ENCODE measurements at places on chromosomes 5 and 9.

DNA sequence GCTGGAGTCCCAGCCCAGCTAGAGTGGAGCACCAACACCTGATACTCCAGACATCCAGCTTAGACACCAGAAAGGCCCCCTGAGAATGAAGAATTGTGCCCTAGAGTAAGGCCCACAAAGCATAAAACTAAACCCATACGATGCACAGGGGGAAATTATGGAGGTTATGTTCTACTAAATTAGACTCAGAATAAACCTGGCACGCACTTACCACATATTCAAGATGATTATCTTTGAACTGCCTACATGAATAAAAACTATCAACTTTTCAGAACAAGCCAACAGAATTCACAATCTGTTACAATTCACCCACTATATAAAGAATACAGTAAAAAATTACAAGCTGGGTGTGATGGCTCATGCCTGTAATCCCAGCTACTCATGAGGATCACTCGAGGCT lies 168.5 kb downstream of the CPLANE1 start:
- no peak for DNase-seq

DNA sequence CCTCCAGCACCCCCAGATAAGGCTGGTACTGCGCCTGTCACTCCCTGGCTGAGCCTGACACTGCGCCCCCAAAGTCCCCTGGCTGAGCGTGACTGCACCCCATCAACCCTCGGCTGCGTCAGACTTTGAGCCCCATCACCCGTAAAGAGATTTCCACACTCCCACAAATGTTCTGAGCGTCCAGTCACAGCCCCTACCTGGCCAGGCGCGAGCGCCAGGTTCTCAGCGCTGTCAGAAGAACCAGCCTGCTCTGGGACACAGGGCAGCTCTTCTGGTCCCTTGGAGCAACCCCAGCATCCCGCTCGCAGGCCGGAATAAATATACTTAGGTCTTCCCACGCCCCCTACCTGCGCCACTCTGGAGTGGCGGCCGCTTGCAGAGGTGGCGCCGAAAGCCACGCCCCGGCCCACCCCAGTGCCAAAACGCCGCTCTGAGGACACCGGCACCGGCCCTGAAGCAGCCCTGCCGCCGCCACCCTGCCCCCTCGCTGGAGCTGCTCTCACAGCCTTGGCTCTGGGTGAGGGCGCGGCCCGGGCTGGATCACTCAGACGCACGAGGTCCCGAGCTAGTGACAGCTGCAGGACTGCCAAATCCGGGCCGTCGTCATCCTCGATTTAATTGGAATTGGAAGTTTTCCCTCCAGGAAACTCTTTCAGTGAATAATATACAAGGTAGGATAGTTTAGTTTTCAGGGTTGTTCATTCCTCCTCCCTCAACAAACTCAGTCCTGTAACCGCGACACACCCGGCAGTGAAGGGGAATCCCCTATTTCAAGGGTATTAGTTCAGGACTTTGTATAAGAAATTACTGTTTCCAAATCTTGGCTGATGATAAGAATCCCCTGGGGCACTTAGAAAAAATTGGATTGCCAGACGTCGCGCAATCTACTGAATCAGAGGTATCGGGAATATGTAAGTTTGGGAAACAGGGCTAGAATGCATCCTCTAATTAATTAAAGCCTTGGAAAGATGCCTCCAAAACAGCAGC lies 1.2 kb upstream of the CEMIP2 start:
- DNase-seq: peak; percentile 83

DNA sequence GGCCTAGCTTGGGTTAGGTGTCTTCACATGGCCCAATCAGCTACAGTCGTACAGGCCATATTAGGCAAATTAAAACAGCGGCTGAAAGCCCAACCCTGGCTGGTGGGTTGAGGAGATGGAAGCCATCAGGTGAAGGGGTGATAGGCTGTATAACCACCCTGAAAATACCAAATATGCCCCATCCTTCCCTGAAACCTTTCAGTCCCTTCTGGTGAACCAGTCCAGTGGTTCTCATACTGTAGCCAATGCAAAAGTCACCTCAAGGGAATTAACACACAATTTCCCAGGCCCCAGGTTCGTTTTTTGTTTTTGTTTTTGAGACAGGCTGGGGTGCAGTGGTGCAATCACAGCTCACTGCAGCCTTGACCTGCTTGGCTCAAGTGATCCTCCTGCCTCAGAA lies 19.8 kb upstream of the KCNV2 start:
- DNase-seq: no peak

GRCh38 chr5:59055745-59056448 lies 473.0 kb downstream of the RAB3C start:
- no peak for DNase-seq

DNA sequence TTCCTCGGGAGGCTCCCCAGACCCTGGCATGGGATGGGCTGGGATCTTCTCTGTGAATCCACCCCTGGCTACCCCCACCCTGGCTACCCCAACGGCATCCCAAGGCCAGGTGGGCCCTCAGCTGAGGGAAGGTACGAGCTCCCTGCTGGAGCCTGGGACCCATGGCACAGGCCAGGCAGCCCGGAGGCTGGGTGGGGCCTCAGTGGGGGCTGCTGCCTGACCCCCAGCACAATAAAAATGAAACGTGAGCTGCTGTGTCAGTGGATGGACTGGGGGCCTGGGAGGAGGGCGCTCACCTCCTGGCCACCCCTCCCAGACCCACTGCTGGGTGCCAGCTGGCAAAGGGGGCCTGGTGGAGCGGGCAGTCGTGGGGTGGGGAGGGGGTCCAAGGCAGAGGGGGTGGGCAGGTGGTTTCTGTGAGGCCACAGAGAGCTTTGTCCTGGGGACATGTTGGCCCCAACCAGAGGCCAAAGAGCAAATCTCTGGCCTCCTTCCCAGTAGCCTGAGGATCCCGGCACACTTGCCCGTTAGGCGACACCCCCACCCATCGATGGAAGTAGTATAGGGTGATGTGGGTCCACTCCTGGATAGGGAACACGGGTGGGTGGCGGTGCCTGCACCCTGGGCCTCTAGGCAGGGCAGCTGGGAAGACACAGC lies 9.8 kb downstream of the EGFL7 start:
- no peak for DNase-seq

DNA sequence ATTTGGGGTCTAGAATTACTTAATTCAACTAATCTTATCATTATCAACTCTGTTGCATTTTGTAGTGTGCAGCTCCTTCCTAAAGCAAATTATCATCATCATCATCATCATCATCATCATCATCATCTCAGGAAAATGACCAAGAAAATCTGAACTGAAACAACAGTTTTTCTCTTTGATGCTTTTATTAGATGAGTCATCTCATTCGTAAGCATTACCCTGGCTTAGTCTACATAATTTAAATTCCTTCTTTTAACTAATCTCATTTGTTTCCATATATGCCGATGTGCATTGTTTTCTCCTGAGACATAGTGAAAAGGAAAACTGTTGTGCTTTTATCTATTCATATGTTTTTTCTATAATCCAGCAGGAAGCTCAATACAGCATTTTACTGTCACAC lies 173.0 kb upstream of the PDE4D start:
- no peak for DNase-seq

DNA sequence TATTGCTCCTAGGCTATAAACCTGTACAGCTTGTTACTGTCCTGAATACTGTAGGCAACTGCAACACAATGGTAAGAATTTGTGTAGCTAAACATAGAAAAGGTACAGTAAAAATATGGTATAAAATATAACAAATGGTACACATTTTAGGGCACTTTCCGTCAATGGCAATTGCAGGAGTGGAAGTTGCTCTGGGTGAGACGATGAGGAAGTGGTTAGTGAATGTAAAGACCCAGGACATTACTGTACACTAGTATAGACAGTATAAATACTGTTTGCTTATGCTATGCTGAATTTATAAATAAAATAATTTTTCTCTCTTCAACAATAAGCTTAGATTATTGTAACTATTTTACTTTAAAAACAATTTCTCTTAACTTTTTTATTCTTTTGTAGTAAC lies 15.6 kb upstream of the ADRB2 start:
- DNase-seq: peak; percentile 52

GRCh38 chr9:136229096-136230065 lies 16.2 kb downstream of the QSOX2 start:
- no peak for DNase-seq

DNA sequence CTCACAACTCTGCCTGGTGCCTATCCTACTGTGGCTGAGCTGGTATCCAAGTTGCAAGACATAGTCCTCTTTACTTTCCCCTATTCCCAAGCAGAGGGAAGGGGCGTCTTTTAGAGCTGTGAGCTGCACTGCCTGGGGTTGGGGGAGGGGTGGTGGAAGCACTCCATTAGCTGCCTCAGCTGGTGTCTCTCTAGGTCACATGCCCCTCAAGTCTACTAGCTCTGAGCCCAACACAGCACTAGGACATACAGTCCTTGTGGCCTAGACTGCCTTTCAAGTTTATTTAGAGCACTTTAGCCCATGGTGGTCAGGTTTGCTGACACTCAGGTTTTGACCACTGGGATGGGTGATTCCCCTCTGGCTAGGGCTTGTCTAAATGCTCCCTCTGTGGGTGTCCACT lies 54.7 kb downstream of the SREK1 start:
- DNase-seq: no peak

- DNase-seq: no peak
These were observed 30.2 kb downstream of the EFNA5 start for GRCh38 chr5:107640568-107640967.

DNA sequence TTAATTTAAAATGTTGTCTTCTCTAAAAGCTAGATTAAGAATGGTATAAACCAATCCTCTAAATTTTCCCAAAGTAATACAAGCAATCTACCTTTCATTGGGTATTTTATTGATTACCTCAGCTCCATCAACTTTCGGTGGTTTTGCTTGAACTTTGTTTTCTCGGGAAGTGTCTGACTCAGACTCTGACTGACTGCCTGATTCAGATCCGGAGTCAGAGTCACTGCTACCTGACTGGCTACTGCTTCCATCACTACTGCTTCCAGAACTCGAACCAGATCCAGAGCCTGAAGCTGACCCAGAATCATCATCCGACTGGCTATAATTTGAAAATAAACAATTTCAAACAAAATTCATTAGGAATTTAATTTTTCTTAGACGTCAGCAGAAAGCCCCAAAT lies 24.0 kb downstream of the CHD1 start:
- no peak for DNase-seq

DNA sequence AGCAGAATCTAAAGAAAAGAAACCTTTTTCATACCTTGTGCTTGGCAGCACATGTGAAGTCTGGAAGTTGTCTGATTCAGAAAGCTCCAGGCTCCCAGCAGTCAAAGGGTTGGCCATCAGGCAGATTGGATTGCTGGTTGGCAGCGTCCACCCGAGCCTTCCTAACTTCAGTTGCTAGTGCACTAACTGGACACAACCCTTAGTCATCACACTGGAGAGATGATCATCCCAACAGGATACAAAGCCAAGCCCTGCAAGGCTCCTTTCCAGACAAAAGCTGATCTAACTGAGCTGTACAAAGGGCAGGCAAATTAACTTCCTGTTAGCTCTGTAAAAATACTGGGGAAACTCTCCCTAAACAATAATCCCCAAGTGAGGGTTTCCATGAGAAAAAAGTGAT lies 185.6 kb downstream of the SNX18 start:
- DNase-seq: no peak

- DNase-seq: no peak
These were observed 30.0 kb upstream of the GRIA1 start for GRCh38 chr5:153460421-153460820.

DNA sequence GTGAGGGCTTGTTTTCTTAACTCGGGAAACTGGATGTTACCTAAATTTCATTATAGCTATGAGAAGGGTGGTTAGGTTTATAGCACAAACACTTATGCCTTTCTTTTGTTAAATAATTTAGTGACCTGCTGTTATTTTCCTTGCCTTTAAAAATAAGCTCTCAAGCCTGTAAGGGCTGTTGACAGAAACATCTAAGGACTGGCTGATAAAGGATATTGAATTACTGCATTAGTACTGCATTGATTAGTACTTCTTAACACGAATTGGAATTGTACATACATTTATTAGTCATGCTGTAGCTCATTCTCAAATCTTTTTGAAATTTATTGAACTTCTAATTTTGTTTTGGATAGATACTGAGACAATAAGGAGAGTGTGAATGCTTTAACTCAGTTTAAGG lies 85.1 kb upstream of the DHFR start:
- DNase-seq: no peak

GRCh38 chr5:72662305-72662704 lies 154.2 kb upstream of the TNPO1 start:
- no peak for DNase-seq

DNA sequence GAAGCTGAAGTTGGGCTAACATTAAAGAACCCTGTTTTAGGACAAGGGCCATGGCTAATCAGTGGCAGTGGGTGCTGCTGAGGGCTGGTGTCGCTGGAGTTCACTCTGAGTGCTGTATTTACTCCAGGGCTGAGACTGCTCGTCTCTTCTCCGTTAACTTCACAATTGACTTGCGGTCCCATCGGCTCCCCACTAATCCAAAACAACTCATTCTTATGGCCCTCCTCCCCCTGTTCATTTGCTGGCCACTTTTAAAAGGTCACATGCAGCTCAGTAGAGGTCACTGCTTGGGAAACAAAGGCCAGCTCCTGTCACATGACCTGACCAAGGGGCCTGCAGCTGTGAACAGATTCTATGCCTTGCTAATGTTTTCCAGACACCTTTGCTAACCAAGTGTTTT lies 38.4 kb downstream of the PTCH1 start:
- no peak for DNase-seq

- DNase-seq: no peak
These were observed 193.3 kb downstream of the PSAT1 start for GRCh38 chr9:78490231-78490630.

GRCh38 chr9:124503713-124504529 lies 3.3 kb downstream of the NR5A1 start:
- DNase-seq: no peak

- peak; percentile 64 for DNase-seq
These were observed 837 bp downstream of the UIMC1 start for GRCh38 chr5:177005619-177006264.

- no peak for DNase-seq
These were observed 61.3 kb downstream of the TTLL11 start for GRCh38 chr9:122031776-122032175.

DNA sequence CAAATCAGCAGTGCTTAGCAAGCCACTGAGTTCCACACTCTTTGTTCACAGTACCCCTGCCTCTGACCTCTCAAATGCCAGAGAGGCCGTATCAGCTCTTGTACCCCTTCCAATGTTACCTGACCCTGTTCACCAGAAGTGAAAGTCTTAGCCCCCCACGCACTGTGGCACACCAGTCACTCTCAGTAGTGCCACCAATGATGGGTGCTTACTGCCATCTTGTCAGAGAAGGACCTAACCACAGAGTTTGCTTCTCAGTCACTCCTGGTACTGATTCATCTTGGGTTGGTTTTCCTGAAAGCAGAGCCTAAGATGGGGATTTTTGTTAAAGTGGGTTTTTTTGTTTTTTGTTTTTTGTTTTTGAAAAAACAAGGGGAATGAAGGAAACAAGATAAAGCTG lies 28.8 kb upstream of the PANK3 start:
- DNase-seq: no peak
